CD4-positive, alpha-beta T cell treated with Interleukin-4 for 1 hour (primary cell): ENCODE measurements at places on chromosomes 2 and 18.

GRCh38 chr2:196696423-196697079, 57.0 kb downstream of the CCDC150 start:
- DNase-seq = no peak

- no peak for DNase-seq
Observed at GRCh38 chr2:48369971-48370370, 160.0 kb upstream of the STON1 start.

DNA sequence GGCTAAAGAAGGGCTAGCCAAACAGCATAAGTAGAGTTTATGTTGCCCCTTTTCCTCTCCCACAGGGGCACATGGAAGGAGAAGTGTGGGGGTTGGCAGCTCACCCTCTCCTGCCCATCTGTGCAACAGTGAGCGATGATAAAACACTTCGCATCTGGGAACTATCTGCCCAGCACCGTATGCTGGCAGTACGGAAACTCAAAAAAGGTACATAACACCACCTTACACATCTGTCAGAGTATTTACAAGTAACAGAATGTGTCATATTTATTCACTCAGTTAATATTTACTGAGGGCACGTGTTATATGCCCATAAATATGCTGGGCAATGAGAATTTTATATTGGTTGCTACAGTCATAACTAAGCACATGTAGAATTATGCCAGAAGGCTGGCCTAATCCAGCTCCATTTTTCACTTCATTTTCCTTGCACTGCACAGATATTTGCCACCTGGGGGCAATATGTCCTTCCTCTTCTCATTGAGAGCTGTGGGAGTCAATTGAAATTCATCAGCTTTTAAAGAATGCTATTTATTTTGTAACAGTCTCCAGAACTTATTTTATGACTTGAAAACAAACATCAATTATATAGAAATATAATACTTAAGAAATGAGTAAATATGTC, 150.6 kb downstream of the RTN4 start:
- DNase-seq = peak; percentile 28

DNA sequence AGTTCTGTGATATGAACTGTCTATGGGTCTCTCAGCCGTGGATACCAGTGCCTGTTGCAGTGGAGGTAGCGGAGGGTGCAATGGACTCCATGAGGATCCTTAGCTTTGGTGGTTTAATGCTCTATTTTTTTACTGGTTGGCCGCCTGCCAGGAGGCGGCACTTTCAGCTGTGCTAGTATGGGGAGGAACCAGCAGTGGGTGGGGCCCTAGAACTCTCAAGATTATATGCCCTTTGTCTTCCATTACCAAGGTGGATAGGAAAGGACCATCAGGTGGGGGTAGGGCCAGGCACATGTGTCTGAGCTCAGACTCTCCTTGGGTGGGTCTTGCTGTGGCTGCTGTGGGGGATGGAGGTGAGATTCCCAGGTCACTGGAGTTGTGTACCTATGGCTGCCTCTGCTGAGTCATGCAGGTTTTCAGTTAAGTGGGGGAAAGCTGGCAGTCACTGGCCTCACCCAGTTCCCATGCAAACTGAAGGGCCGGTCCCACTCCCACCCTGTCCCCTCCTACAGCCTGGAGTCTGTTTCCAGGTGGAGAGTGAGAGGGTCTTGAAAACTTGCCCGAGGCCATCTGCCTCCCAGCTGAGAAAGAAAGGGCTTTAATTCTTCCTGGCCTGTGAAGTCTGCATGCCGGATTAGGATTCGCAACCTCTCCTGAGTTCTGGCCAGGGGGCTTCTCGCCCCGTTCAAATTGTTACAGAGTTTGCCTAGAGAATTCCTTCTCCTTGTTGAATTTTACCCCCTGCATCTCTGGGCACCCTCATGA, 14.5 kb downstream of the KCNS3 start:
- DNase-seq = no peak

GRCh38 chr2:185306119-185306518, 432.5 kb upstream of the FSIP2 start:
- no peak for DNase-seq

- no peak for DNase-seq
Observed at GRCh38 chr2:126921066-126921465, 22.4 kb downstream of the TEX51 start.

DNA sequence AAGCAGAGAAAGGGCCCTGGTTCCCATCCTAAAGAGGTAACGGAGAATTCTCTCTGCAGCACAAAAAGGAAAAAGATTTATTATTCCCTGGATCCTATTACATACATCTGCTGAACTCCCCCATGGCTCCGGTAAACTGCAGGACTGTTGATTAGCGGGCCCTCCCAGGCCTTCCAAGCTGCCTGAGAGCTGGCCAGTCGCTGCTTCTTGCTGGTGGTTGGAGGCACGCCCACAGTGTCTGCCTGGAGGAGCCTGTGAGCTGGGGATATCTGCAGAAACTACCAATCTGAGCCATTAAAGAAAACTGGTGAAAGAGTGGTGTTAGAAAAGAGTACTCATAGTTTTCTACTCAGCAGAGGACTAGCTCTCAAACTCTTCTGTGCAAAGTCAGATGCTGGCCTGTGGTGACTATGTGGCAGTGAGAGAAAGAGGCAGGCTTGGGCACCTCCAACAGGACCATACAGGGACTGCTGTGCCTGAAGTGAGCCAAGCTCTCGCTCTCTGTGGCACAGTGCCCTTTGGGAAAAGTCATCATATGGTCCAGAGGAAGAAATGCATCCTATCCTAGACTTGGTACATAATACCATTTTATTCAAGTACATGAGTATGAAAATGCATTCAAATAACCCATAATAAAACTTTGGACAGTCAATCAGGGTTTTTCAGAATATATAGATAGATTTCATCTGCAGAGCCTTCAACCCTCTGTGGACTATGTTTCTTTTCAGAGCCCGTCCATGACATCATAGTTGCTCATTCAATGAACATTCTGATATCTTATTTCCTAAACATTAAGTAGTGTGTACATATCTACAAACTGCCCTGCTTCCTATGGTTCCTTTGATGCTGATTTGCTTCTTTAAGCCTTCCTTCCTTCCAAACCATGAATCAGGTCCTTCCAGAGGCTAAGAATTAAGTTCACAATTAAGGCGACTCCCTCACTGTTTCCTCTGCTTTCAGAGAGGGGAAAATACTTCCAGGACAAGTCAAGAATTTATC, 242.0 kb upstream of the LYPD1 start:
- no peak for DNase-seq

DNA sequence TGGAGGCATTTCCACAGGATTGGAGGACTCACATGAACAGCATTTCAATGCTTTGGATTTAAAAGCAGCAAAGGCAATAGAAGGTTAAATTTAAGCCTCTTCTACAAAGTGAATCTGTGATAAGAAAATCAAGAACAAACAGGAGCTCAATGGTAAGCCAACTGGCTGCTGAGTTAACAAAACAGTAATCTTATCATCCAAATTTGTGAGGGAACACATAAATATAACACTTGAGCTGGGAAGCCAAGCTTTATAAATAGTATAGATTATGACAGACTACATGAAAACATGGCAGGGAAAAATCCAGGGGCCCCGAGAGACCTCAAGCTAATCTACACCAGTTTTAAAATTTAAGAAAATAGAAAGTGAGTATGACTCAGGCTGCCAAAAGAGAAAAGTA, 108.5 kb upstream of the PGAP1 start:
- no peak for DNase-seq
